T follicular helper cell (primary cell): ENCODE measurements at places on chromosomes 4 and X.

DNA sequence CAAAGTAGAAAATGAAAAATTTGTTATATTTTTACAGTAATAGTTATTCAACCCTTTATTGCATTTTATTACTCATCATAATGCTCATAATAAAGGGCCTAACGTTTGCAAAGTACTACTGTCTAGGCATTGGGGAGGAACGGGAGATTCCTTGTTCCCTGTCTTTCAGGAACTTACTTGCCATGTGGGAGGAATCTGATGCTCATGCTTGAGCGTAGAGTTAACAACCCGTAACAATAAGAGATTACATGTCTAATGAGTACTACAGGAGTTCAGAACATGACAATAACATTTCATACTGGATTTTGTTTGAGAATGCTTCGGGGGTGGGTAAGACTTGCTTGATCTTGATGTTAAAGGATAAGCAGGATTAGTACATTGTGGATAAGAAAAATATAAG lies 2.9 kb downstream of the CCSER1 start:
- DNase-seq, result no peak

GRCh38 chr4:151013944-151014343 lies 1.1 kb downstream of the LRBA start:
- no peak for DNase-seq

DNA sequence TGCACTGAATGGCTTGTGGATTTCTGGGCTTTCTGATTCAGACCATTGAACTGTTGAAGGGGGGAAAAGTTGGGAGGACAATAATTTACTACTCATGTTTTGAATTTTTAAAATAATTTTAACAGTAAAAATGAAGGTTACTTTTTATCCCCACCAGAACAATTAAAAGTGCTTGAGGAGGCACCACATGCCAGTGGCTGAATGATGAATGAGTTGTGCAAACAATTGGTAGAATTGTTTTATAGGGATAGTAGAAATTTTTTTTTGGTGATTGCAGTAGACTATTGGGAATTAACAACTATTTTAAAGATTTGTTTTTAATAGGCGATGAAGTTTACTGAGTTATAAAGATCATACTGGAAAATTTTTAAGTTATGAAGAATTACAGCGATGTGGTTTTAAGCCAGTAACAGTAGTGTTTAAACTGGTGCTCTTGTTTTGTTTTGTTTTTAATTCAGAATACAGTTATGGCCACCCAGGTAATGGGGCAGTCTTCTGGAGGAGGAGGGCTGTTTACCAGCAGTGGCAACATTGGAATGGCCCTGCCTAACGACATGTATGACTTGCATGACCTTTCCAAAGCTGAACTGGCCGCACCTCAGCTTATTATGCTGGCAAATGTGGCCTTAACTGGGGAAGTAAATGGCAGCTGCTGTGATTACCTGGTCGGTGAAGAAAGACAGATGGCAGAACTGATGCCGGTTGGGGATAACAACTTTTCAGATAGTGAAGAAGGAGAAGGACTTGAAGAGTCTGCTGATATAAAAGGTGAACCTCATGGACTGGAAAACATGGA lies 2.7 kb downstream of the REST start:
- DNase-seq, result no peak

- DNase-seq, result no peak
Observed at GRCh38 chrX:20267931-20268701, 1.4 kb upstream of the RPS6KA3 start.

GRCh38 chr4:175330652-175331051 lies 412.5 kb downstream of the ADAM29 start:
- DNase-seq, result no peak

DNA sequence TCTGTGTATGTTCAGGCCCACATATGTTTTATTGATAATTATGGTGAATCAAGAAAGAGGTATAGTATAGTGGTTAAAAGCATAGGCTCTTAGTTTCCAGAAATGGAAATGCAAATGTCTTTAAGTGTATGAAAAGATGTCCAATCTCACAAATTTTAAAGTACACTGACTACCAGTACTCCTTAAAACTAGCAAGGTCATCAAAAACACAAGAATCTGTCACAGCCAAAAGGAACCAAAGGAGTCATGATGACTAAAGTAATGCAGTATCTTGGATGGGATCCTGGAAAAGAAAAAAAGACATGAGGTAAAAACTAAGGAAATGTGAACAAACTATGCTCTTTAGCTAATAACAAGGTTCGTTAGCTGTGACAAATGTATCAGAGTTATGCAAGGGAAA lies 661 bp upstream of the RBM41 start:
- DNase-seq, result no peak

DNA sequence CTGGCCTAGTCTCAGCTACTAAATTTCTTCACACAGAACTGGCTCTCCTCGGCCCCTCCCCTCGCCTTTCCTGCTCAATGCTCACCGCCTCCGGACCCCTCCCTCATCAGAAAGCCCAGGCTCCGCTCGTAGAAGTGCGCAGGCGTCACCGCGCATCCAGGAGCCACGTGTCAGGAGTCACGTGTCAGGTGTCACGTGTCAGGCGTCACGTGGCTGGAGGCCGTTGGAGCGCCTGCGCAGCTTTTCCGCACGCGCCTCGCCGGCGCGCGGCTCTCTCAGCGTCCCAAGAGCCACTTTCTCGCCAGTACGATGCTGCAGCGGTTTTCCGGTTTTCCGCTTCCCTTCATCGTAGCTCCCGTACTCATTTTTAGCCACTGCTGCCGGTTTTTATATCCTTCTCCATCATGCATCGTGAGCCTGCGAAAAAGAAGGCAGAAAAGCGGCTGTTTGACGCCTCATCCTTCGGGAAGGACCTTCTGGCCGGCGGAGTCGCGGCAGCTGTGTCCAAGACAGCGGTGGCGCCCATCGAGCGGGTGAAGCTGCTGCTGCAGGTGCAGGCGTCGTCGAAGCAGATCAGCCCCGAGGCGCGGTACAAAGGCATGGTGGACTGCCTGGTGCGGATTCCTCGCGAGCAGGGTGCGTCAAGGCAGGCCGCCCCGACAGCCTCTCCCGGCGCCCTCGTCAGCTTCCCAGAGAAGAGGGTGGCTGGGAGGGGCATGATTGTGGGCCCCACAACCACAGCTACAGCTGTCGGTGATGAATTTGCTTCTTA lies at the start of gene SLC25A31:
Gene SLC25A31 (plus strand): TSS at position 259 of the 772 bp plus-strand sequence. CDS start 146 bp downstream, at position 405.
- DNase-seq, result no peak

GRCh38 chrX:109840585-109840984 lies 107.5 kb upstream of the ACSL4 start:
- DNase-seq, result no peak

GRCh38 chr4:53752124-53752523 lies 160.8 kb upstream of the LNX1 start:
- DNase-seq, result no peak

GRCh38 chr4:11741190-11741652 lies 312.5 kb upstream of the HS3ST1 start:
- no peak for DNase-seq
